ENCODE measurements at places on chromosomes 5 and 9.

GRCh38 chr9:87556039-87556438, 58.4 kb downstream of the DAPK1 start:
- no peak for DNase-seq

- no peak for DNase-seq
Measured at GRCh38 chr5:72468024-72468423, 39.2 kb downstream of the ZNF366 start.

GRCh38 chr9:127763918-127764384, 14.5 kb downstream of the SH2D3C start:
- no peak for DNase-seq

GRCh38 chr5:143065185-143065965, 295.2 kb downstream of the ARHGAP26 start:
- no peak for DNase-seq

DNA sequence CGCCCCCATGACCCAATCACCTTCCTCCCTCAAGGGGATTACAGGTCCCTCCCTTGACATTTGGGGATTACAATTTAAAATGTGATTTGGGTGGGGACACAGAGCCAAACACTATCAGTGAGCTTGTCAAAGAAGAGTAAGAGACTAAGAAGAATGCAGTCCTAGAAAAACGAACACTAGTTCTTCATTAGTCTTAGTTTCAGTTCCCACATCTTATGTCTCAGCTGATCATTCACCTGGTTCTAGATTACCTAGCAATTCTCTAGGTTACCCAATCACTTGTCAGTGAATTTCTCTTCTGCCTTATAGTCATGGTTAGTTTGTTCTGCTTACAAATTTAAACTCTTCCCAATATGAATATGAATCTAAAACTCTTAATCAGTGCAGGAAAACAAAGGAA, 251.5 kb downstream of the COX7C start:
- no peak for DNase-seq

- no peak for DNase-seq
Measured at GRCh38 chr5:78799266-78800017, 150.9 kb upstream of the LHFPL2 start.

DNA sequence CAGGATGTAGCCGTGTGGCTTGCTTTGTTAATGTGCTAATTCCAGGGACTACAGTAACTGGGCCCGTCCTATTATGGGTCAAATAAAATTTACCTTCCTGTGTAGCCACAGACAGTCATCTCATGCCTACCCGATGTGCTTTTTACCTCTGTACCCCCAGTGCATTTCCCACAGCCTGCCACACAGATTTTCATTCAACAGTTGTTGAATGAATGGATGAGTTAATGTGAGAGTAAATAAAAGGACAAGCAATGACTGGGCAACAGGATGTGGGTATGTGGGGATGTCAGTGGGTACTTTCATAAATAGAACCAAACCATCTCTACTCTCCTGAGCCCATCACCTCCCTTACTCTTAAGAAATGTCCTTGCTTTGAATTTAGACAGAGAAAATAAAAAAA, 441.2 kb upstream of the ZNF462 start:
- peak; percentile 52 for DNase-seq

GRCh38 chr9:75653750-75654149, 236.7 kb upstream of the PCSK5 start:
- DNase-seq = no peak

DNA sequence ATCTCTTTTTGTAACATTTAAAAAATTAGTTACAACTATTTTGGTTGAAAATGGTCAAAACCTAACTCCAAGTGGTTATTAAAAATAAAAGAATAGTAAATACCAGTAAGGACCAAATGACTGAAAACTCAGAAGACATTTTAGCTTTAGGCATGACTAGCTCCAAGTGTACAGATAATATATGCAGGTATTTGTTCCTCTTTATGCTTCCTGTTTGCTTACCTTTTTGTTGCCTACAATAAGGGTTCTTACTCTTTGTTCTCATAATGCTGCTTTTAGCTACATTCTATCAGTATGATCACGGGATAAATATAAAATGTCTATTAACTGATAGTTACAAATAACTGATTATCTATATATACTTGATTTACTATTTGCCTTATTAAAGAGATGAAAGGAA, 259.6 kb downstream of the CDH12 start:
- no peak for DNase-seq

GRCh38 chr5:106854105-106854687, 816.5 kb downstream of the EFNA5 start:
- DNase-seq = no peak

DNA sequence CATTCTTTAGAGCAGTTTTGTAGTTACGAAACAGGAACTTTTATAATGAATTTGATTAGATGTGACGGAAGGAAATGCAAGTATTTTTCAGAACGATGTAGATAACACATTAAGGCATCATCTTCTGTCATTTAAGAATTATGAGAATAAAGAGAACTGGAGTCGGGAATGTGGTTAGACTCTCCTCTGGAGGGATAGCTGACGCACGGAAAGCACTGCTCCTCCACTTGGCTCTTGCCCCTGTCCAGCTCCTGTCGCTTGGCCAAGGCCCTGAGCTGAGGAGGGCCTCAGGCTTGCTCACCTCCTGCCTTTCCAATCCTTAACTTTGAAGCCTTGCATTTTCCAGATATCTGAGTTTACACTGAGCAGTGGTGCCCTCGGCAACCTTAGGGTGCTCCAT, 60.5 kb downstream of the MAP1B start:
- no peak for DNase-seq

DNA sequence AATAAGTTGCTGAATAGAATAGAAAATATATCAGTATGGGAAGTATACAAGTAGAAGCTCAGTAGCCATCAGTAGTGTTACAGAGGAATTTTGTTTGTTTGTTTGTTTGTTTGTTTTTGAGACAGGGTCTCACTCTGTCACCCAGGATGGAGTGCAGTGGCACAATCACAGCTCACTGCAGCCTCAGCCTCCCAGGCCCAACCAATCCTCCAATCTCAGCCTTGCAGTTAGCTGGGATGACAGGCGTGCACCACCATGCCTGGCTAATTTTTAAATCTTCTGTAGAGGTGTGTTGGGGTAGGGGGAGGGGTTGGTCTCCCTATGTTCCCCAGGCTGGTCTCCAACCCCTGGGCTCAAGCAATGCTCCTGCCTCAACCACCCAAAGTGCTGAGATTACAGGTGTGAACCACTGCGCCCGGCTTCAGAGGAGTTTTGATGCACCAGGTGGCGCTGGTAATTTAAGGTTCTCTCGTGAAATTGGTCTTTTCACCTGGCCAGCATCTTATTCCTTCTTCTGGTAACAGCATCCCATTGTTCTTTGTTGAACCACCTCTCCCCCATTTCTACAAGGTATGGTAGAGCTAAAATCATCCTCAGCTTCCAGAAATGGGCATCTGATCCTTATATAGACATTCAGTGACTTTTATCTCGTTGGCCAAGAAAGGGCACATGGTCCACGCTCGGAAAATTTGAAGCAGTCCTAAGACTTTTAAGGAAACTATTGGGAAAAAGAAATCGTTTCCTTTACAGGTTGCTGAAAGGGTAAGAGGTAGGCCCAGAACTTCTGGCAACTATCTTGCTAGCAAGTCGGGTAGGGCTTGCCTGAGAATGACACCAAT, 157.1 kb downstream of the ARRDC3 start:
- DNase-seq = peak; percentile 48

DNA sequence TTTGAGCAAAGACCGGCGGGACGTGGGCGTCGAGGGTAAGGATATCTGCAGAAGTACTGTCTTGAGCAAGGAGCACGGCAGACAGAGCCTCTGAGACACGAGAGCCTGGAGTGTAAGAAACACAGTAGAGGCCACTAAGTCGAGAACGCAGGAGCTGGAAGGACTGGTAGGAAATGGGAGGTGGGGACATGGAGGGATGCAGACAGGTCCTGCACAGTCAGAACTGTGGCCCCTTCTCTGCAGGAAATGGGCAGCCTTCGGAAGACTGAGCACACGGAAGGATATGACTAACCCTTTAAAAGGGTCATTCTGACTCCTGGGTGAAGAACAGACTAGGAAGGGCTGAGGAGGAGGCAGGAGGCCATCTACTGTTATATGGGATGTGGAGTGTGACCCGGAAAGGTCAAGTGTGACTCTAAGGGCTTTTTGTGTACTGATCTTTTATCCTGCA, 1.4 kb upstream of the CAMSAP1 start:
- no peak for DNase-seq

DNA sequence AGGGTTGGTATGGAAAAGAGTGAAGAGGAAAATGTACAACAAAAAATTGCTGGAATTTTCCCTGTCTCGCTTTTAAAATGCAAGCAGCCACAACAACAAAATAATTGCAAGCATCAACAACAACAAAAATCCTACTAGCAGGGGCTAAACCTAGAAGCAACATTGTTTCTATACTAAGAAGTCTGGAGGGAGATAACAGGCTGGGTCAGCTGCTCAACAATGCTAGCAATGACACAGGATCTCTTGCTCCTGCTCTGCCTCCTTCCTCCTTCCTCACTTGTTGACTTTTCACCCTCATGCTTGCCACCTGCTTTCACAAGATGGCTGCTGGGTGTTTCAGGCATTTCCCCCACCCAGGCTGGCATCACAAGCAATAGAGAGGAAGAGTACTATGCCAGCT, 7.6 kb upstream of the AOPEP start:
- DNase-seq = no peak

DNA sequence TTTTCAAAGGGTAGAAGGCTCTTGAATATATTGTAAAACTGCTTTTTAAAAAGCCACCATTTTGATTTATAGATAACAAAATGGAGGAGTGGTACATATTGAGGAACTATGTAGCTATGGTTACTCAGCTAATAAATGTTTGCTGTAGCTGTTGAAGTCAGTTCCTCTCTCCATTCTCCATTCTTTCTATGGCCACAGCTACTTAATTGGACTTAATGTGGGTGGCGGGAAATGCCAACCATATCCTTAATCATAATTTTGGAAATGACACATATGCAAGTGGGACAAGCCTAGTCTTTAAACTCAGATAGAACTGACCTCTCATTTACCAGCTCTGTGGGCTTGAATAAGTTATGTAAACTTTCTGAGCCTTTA, 10.6 kb downstream of the CDKN2A start:
- no peak for DNase-seq

GRCh38 chr9:77271023-77271690, 93.8 kb downstream of the VPS13A start:
- DNase-seq = no peak

DNA sequence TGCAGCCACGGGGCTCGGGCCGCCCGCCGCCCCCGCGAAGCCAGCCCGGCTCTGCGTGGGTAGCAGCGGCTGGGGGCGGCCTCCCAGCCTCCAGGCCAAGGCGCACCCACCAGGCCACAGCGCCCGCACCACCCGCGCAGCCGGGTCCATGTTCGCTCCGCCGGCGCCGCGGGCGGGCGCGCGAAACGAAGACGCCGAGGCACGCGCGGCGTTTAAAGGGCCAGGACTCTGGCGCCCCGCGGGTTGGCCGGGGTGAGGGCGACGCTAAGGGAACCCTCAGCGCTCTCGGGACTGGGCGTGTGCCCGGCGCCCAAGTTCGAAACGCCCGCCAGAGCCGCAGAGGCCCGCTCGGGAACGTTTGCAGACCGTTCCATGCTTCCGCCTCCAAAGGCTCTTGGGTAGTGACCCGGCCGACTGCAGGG, at the start of gene PTGES2:
TSS of gene PTGES2 (minus strand) at position 162 of the 422 bp plus-strand sequence. CDS start at position 150, 12 bp downstream.
- DNase-seq = peak; percentile 85

GRCh38 chr9:13728917-13729811, 449.7 kb upstream of the MPDZ start:
- DNase-seq = no peak

GRCh38 chr5:138035605-138036537, 3.0 kb upstream of the FAM13B start:
- peak; percentile 60 for DNase-seq

- no peak for DNase-seq
Measured at GRCh38 chr9:37899041-37899440, 4.9 kb downstream of the SLC25A51 start.

GRCh38 chr5:41517909-41518308, 7.5 kb upstream of the PLCXD3 start:
- no peak for DNase-seq

DNA sequence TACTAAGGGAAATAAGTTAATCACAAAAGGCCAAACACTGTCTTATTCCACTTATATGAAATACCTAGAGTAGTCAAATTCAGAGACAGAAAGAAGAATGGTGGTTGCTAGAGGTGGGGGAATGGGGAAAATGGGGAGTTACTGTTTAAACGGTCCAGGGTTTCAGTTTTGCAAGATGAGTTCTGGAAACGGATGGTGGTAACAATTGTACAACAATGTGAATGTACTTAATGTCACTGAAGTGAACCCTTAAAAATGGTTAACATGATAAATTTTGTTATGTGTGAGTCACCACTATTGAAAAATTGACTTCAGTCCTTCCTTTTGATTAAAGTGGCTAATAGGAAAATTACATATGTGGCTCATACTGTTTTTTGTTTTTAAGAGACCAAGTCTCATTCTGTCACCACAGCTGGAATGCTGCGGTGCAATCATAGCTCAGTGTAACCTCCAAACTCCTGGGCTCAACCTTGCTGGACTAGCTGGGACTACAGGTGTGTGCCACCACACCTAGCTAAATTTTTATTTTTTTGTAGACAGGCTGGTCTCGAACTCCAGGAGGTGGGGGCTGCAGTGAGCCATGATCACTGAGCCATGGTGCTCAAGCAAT, 8.7 kb downstream of the UBQLN1 start:
- DNase-seq = no peak

DNA sequence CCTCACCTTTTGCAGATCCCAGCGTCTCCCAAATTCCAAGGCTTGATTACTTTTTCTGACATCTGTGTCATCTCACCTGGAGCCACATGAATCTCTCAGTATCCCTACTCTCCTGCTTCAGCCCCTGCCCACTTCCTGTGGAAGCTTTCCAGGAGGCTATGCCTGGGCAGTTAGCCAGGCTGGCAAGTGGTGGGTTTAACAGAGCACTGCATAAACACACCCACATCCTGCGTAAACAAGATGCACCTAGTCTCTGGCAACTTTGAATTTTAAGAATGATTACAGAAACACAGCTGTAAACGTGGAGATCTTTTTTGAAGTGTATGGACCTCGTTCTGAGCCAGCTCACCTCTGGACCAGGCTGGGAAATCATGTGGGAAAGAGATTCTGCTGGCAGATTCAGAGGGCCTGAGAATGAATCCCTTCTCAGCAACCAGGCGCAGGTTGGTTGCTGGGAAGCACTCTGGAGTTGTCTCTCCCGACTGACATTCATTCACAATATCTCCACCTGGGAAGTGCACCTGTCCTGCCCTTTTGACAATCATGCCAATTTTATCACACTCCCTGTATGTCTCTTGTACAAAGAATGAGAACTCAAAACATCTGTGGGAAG, 55.7 kb upstream of the FANCC start:
- DNase-seq = no peak

- DNase-seq = no peak
Measured at GRCh38 chr5:177094224-177095087, 7.7 kb downstream of the FGFR4 start.

GRCh38 chr9:127559247-127559680, 52.8 kb upstream of the STXBP1 start:
- DNase-seq = no peak

DNA sequence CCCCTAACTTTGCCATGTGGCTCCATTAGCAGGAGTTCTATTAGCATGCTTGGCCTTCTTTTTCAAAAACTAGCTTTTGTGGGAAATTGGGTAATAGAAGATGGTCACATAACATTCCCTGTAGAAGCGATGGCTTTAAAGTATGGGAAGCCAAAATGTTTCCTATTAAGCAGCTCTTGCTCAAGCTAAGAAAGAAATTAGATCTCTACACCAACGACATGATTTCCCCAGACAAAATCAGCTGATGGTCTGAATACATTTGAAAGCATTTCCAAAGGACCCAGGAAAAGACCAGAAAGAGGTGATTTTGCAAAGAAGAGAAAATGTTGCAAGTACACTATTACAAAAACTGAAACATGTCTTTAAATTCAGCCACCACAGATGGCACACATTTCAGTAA, 4.8 kb upstream of the NFIL3 start:
- DNase-seq = no peak

GRCh38 chr5:88092958-88093605, 175.6 kb downstream of the TMEM161B start:
- no peak for DNase-seq
